Liver (tissue), 10 donors: ENCODE measurements at places on chromosomes 6 and 20. TPM values are rescaled to one million over a fixed set of nuclear protein-coding genes. Genes with fewer than 3 reads are reported as not detected.

DNA sequence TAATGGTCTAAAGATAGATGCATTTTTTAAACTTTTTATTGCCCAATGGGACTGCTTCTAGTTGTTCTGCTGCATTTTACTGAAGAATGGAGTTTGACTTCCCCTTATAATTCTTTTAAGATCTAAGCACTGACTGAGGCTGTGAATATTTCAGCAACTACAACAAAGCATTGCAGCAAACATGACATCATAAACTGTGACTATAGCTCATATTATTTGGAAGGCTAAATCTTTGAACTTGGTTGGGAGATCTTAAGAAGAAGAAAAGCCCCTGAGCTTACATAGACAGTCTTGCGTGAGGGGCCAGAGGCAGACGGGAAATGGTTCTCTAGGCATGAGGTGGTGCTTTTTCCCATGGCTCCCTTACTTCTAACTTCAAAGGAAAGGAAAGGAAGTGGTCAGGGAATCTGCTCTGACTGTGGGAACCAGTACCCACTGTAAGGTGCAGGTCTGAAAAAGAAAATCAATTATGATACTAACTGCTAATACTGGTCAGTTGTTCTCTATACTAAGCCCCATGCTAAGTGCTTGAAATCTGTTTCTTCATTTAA is 14.8 kb downstream of the HEY2 start:
- no peaks in the 10 kb centered on the region for H3K27me3 ChIP-seq
- H3K4me3 ChIP-seq: no peak overlapping the region
- peaks cover 7% of the 10 kb centered on the region for H3K36me3 ChIP-seq
- DNase-seq: no peak
- no peak overlapping the region for H3K27ac ChIP-seq
- H3K4me1 ChIP-seq: no peaks in the 10 kb centered on the region

DNA sequence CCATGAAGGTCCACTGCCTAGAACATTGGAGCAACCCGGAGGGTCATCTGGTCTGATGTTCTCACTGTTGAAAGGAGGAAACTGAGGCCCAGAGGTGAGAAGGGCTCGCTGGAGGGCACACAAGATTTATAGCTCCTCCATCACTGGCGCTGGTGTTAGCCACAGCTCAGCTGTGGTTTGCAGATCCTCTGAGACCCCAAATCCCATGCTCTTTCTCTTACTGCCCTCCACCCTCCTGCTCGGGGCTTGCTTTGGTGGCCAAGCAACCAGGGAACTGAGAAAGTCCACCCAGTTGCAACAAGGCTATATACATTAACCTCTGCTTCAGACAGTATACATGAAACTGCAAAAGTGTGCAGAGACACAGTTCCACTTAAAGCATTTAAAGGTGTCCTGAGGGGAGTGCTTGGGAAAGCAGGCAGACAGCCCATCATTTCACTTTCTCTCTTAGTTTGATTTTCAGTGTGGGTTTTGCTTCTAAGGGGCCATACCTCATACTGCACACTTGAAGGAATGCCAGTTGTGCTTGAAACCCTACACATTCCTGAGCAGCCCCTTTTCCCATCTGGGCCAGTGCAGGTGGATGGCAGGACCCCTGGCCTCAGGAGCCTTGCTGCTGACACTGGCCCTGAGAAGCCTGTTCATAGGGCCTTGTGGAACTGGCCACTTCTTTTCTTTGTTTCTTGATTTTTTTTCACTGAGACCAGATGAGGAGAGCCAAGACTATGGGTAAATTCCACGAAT is 347.6 kb downstream of the CDC5L start:
- H3K27me3 ChIP-seq: no peaks in the 10 kb centered on the region
- H3K27ac ChIP-seq: no peak overlapping the region
- no peaks in the 10 kb centered on the region for H3K36me3 ChIP-seq
- DNase-seq: no peak
- peaks cover 4% of the 10 kb centered on the region for H3K4me1 ChIP-seq

- H3K4me1 ChIP-seq: no peaks in the 10 kb centered on the region
- H3K27me3 ChIP-seq: no peaks in the 10 kb centered on the region
Measured at GRCh38 chr20:17003170-17003870, 223.5 kb upstream of the PCSK2 start.

DNA sequence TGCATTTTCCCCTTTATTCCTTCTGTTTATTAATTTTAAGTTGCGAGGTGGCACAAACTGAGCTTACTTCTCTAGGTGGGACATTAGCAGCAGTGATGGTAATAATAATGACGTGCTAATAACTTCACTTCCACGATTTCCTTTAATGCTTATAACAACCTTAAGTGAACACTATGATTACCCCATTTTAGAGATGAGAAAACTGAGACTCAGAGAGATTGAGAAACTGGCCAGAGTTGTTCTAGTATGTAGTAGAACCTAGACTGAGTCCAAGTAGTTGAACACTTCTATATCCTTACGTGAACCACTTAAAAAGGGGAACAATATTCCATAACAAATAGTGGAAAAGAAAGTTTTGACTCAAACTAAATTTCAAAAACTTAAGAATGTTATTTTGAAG is 297.5 kb downstream of the GMDS start:
- DNase-seq: no peak
- no peak overlapping the region for H3K4me3 ChIP-seq
- no peak overlapping the region for H3K27ac ChIP-seq

GRCh38 chr6:6395581-6396197 is 75.2 kb upstream of the F13A1 start:
- H3K4me1 ChIP-seq: no peaks in the 10 kb centered on the region
- DNase-seq: no peak
- no peak overlapping the region for H3K4me3 ChIP-seq
- no peaks in the 10 kb centered on the region for H3K36me3 ChIP-seq
- no peak overlapping the region for H3K27ac ChIP-seq

GRCh38 chr6:126054802-126055201 is 68.5 kb downstream of the TRMT11 start:
- DNase-seq: no peak
- H3K4me3 ChIP-seq: no peak overlapping the region
- H3K4me1 ChIP-seq: peaks cover 29% of the 10 kb centered on the region
- H3K36me3 ChIP-seq: no peaks in the 10 kb centered on the region
- H3K27me3 ChIP-seq: no peaks in the 10 kb centered on the region

GRCh38 chr6:85749236-85749635 is 106.5 kb upstream of the SYNCRIP start:
- no peaks in the 10 kb centered on the region for H3K36me3 ChIP-seq
- H3K27ac ChIP-seq: no peak overlapping the region
- no peak overlapping the region for H3K4me3 ChIP-seq
- peaks cover 3% of the 10 kb centered on the region for H3K4me1 ChIP-seq
- DNase-seq: no peak

GRCh38 chr6:69343851-69344250 is 453.0 kb downstream of the LMBRD1 start:
- DNase-seq: no peak
- no peak overlapping the region for H3K4me3 ChIP-seq
- H3K4me1 ChIP-seq: no peaks in the 10 kb centered on the region
- no peak overlapping the region for H3K27ac ChIP-seq
- H3K36me3 ChIP-seq: no peaks in the 10 kb centered on the region
- no peaks in the 10 kb centered on the region for H3K27me3 ChIP-seq

DNA sequence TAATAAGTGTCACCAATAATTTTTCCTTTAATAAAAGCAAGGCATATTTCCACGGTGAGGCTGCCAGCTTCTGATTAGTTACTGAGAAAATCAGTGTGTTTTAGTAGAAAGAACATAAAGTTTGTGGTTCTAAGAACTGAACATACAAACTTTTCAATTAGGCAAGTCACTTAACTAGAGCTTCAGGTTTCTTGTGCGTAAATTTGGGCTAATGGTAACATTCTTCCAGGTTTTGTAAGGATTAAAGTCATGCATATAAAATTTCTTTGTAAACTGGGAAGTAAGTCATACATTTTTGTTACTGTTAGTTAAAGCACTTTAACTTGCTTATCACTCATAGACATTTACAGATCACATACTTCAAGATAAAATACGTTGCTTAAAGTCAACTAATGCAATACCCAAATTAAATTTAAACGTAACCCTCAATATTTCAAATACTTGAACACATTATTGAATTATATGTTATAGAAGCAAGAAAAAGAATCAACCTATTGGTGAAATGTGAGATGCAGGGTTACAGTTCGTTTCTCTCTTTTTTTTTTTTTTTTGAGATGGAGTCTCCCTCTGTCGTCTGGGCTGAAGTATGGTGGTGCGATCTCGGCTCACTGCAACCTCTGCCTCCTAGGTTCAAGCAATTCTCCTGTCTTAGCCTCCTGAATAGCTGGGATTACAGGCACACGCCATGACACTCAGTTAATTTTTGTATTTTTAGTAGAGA is 327.3 kb upstream of the NOX3 start:
- no peak for DNase-seq
- no peaks in the 10 kb centered on the region for H3K27me3 ChIP-seq
- no peak overlapping the region for H3K27ac ChIP-seq
- H3K4me1 ChIP-seq: no peaks in the 10 kb centered on the region
- H3K4me3 ChIP-seq: no peak overlapping the region

- H3K4me3 ChIP-seq: no peak overlapping the region
- H3K27me3 ChIP-seq: no peaks in the 10 kb centered on the region
- no peak for DNase-seq
- H3K36me3 ChIP-seq: peaks cover 42% of the 10 kb centered on the region
Measured at GRCh38 chr6:56490993-56491392, 151.7 kb downstream of the DST start.

DNA sequence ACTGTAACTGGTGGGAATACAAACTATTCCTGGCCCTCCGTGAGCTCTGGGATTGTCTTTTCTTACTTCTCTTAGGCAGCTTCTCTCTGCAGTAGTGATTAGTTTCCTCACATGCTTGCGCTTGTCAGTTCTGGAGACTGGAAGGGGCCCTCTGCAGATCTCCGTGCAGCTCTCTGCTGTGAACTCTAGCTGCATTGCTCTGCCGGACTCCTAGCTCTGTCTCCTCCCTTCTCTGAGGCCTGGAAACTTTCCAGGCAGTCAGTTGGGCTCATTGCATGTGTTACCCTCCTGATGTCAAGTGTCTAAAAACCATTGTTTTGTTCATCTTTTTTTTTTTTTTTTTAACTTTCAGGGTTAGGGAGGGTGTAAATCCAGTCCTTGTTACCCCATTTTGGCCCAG is 102.3 kb downstream of the CTNNBL1 start:
- DNase-seq: no peak
- H3K27me3 ChIP-seq: no peaks in the 10 kb centered on the region
- H3K4me3 ChIP-seq: no peak overlapping the region
- H3K36me3 ChIP-seq: no peaks in the 10 kb centered on the region
- no peak overlapping the region for H3K27ac ChIP-seq
- H3K4me1 ChIP-seq: peaks cover 31% of the 10 kb centered on the region

GRCh38 chr6:47032974-47033765 is 9.0 kb downstream of the ADGRF1 start:
- no peaks in the 10 kb centered on the region for H3K27me3 ChIP-seq
- no peak overlapping the region for H3K4me3 ChIP-seq
- no peak for DNase-seq
- H3K4me1 ChIP-seq: no peaks in the 10 kb centered on the region

DNA sequence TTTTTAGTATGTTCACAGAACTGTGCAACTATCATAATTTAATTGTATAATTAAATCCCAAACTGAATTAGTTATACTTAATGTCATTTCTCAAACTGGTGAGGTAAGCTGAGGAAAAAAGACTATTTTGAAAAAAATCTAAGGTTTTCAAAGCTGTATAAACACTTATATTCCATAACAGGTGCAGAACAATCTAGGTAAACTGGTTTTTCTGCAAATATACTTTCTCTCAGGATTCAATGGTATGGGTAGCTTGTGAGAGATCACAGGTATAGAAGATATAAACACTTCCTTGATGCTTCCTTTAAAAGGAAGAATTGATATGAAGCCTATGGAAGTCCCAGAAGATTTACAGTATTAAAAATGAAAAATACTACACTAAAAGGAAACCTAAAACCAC is 33.7 kb downstream of the NOL7 start:
- no peak overlapping the region for H3K4me3 ChIP-seq
- no peak overlapping the region for H3K27ac ChIP-seq
- DNase-seq: no peak
- H3K27me3 ChIP-seq: no peaks in the 10 kb centered on the region
- H3K4me1 ChIP-seq: no peaks in the 10 kb centered on the region
- peaks cover 9% of the 10 kb centered on the region for H3K36me3 ChIP-seq

- H3K4me1 ChIP-seq: no peaks in the 10 kb centered on the region
- H3K4me3 ChIP-seq: no peak overlapping the region
- H3K36me3 ChIP-seq: peaks cover 79% of the 10 kb centered on the region
Measured at GRCh38 chr6:152135755-152136448, 328.4 kb downstream of the ESR1 start.

GRCh38 chr6:124671324-124671723 is 290.9 kb upstream of the RNF217 start:
- no peaks in the 10 kb centered on the region for H3K4me1 ChIP-seq
- DNase-seq: no peak
- H3K36me3 ChIP-seq: no peaks in the 10 kb centered on the region

DNA sequence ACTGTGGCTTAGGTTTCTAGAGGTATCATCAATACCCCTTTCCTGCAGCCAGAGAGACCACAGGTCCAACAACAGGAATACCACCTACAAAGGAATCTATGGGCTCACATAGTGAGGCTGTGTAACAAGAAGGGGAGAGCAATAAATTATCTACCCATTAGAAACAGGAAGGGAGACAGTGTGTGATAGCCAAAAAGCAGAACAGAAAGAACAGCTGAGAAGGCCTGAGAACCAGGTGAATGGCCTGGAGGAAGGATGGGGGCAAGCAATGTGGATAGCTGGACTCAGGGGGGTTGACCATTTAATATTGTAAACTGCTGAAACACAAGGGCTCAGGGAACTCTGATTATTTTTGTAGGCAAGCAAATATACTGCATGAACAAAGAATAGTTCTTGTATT is 628.2 kb downstream of the COL12A1 start:
- no peak for DNase-seq
- H3K4me1 ChIP-seq: no peaks in the 10 kb centered on the region
- no peaks in the 10 kb centered on the region for H3K27me3 ChIP-seq
- no peaks in the 10 kb centered on the region for H3K36me3 ChIP-seq
- H3K27ac ChIP-seq: no peak overlapping the region

- no peak overlapping the region for H3K27ac ChIP-seq
- H3K27me3 ChIP-seq: no peaks in the 10 kb centered on the region
- no peak overlapping the region for H3K4me3 ChIP-seq
- no peaks in the 10 kb centered on the region for H3K36me3 ChIP-seq
Measured at GRCh38 chr6:148566664-148567350, 180.0 kb upstream of the UST start.

- no peaks in the 10 kb centered on the region for H3K27me3 ChIP-seq
- no peak overlapping the region for H3K4me3 ChIP-seq
- H3K36me3 ChIP-seq: no peaks in the 10 kb centered on the region
Measured at GRCh38 chr6:110467566-110468140, 8.8 kb downstream of the SLC22A16 start.

The FAM83B gene
- 0.13 TPM for polyA plus RNA-seq

The ADGRF4 gene
- polyA plus RNA-seq: not detected

The TEAD3 gene
- 6.8 TPM for polyA plus RNA-seq

The UNC93A gene
- polyA plus RNA-seq: 2.8 TPM

The PLAGL1 gene
- 1.4 TPM for polyA plus RNA-seq

The MLIP gene
- 4.1 TPM for polyA plus RNA-seq

The RIMS4 gene
- not detected for polyA plus RNA-seq

The CGA gene
- not detected for polyA plus RNA-seq

The HCK gene
- polyA plus RNA-seq: 1.8 TPM

The TCP11 gene
- 0.05 TPM for polyA plus RNA-seq
